Inflammatory macrophage (primary cell): ENCODE measurements at places on chromosomes 11 and 22.
A peak's percentile ranks its signal among the peaks of the same experiment; 100 is the strongest.

GRCh38 chr11:92180226-92180625 lies 44.4 kb upstream of the FAT3 start:
- no peak for DNase-seq

DNA sequence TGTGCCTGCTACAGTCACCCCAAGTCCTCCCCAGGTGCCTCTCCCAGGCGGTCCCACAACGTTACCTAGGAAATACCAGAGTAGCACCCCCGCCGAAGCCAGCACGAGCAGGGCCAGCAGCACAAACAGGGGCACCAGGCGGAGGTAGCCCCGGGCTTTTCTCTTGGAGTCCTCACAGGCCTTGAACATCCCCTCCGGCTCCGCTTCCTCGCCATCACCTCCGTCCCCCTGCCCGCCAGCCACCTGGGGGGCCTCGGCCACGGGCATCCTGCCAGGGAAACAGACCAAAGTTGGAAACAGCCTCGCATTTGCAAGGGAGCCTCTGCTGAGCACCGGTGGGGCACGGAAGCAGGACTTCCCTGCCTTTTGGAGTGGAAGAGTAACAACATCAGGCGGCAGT lies 6.4 kb downstream of the TMPRSS6 start:
- no peak for DNase-seq

GRCh38 chr11:2838091-2838490 lies 47.5 kb downstream of the CDKN1C start:
- DNase-seq: no peak

- DNase-seq: peak; percentile 45
These were observed 76.9 kb downstream of the PIWIL3 start for GRCh38 chr22:24697621-24698082.

- DNase-seq: peak; percentile 85
These were observed 28.5 kb downstream of the LRP4 start for GRCh38 chr11:46889689-46890475.

GRCh38 chr22:50115693-50116092 lies 25.9 kb downstream of the MOV10L1 start:
- no peak for DNase-seq

GRCh38 chr11:58629857-58630256 lies 7.4 kb downstream of the CNTF start:
- DNase-seq: peak; percentile 34

GRCh38 chr11:829176-829846 lies 1.6 kb downstream of the CRACR2B start:
- DNase-seq: no peak

- DNase-seq: no peak
These were observed 20.6 kb downstream of the BCR start for GRCh38 chr22:23200898-23201297.

- no peak for DNase-seq
These were observed 154.1 kb downstream of the COMMD9 start for GRCh38 chr11:36135076-36135475.

DNA sequence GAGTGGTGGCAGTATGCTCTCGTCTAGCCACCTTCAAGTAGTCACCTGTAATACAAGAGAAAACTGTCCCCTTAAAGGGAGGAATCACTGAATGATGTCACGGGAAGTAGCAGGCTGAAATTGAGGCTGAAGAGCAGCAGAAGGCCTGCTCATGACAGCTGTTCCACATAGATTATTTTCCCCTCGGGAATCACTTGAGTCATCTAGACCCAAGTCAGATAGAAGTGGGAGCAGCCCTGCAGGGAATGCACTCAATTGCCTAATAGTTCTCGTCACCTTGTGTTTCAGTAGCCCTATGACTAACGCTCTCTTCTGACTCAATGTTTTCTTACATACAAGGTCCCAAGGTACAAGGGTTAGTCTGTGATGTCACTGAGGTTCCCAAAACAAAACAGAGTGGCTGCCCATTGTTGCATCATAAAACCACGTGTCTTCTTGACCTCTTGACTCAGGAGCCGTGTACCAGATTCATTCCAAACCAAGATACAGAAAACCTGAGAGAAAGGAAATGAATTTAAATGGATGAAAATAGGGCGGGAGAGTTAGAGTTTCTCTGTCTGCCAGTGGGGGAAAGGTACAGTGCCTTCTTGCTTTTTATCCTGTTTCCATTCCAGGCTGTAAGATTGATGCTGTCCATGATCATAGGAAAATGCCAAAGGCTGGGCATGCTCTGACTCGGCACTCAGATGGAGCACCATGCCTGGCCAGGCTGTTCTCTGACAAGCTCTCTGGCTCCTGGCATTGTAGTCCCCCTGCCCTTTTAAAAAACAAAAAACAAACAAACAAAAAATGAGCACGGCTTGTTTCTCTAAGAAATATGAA lies 21.6 kb upstream of the C11orf96 start:
- peak; percentile 87 for DNase-seq

GRCh38 chr11:46477136-46477535 lies 85.6 kb upstream of the CHRM4 start:
- DNase-seq: no peak

DNA sequence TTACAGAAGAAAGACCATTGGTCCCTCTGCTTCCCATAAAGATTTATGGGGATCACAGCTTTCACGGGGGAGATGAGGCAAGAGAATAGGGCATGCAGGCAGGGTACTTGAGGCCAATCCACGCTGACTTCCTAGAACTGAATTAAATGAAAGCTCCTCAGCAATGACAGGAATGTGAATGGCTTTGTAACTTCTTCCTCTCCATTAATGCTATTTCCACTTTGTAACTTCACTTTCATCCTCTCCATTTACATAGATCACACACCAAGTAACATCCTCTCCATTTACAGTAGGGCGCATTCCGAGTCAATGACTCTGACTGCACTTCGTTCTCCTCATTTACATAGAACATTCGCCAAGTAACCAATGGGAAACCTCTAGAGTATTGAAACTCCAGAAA lies 89.8 kb downstream of the PIWIL4 start:
- no peak for DNase-seq

DNA sequence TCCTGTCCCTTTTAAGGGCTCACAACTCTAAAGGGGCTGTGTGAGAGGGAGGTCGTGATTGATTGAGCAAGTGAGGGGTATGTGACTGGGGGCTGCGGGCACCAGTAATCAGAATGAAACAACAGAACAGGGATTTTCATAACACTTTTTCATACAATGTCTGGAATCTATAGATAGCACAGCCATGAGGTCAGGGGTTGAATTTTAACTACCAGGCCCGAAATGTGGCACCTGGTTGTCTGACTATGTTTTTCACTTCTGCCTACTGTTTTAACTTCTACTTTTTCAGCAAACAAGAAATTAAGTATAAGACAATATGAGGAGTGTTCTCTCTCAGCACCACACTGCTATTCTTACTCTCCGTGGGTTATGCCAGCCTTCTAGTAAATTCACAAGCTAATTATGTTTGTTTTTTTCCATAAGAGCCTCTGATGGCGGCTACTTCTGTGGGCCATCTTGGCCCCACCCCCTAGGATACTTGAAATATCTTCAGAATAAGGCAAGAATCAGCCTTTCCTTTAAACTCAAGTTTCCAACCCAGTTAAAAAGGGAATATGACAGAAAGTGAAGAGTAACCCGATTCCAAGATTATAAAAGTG lies 552.8 kb upstream of the CHORDC1 start:
- DNase-seq: no peak

DNA sequence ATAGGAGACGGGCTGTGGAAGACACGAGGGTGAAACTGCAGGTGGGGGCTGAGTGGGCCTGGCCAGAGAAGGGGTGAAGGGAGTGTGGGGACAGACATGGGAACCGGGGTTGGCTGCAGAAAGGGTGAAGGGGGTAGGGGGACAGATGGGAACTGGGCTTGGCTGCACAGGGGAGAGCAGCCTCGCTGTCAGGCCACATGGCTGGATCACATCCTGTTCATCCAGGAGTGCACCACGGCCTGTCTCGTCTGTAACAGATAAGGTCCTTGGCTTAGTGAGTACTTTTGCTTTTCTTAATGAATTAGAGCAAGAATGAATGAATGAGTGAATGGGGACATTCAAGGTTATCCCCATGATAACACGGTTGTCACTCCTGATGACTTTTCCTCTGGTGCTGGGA lies 13.5 kb downstream of the FBLN1 start:
- DNase-seq: no peak

- DNase-seq: no peak
These were observed 614.7 kb downstream of the FAM181B start for GRCh38 chr11:82118946-82119345.

DNA sequence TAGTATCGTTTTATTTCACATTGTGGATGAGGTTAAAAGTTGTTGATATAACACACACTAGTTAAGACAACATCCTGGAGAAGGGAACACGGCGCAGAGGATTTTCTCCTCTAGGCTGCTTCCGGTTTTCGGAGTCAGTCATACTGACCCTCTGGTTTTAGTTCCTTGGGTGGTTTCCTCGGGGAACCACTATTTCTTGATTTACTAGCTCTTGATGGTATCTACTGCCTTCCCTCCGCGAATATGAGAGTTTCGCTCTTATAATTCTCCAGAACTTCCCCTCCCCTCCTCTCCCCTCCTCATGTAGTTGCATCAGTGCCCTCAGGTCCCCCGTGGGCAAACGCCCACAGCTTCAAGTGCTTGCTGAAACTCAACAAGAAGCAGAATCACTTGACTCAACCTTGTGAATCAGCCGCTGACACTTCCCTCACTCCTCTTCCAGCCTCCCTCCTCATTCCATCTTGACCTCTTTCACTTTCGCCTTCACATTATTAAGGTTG lies 15.9 kb upstream of the APOBEC3A start:
- peak; percentile 98 for DNase-seq

GRCh38 chr11:44630511-44631210 lies 65.2 kb downstream of the CD82 start:
- DNase-seq: no peak

DNA sequence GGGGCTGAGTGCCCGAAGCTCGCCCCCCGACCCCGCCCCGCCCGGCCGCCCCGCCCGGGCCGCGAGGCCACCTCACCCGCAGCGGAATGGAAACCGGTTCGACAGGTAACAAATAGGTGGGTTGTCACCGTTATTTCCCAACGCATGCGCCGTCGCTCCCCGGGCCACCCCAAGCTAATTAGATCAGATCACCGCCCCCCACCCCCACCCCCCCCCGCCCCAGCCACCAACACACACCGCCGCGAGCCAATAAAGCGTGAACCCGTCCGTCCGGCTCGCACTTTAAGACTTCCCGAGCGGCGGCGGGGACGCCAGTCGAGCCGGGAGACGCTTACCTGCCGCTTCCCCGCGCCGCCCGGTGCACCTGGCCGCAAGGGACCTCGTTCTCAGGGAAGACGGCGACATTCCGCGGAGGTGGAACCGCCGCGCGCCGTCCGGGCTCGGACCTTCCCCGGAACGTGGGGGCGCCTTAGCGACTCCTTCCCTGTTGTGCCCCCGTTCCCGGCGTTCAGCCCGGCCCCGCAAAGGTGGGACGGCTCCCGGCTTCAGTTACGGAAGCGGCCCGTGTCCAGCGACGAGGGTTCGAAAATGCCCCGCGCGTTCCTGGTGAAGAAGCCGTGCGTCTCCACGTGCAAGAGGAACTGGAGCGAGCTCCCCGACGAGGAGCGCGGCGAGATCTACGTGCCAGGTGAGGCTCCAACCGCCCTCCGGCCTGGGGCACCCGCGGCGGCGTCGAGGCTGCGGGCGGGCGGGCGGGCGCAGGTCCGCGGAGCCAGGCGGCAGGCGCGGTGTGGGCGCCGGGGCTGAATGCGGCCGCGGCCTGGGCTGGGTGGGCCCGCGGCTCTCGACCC lies at the start of gene OVOL1:
TSS of gene OVOL1 (plus strand) at position 278 of the 851 bp plus-strand sequence. CDS start at position 589, 311 bp downstream.
- no peak for DNase-seq

DNA sequence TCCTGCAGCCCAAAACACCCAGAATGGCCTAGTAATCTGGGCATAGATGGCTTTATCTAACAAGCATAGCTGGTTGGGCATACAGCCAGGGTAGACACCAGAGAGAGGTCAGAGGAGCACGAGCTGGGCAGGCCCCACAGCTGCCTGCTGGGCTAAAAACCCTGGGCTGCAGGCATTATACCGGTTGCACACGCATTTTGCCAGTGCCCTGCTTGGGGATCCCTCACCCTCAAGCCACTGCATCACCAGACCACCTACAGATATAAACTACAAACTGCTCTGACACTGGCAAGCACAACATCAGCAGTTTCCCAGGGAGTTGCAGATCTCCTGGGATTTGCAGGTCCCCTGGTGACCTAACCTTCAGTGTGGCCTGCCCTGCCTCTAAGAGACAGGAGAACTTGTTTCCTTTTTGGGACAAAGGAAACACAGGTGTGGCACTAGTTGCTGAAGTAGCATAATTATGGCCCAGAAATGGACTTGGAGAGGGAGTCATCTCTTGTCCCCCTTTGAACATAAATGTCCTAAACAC lies 79.1 kb upstream of the SC5D start:
- no peak for DNase-seq
